ENCODE measurements at places on chromosomes 16 and 17.

GRCh38 chr16:9840761-9841665 is 341.2 kb downstream of the GRIN2A start:
- H3K27me3 ChIP-seq, result no peaks in the 10 kb centered on the region
- H3K4me1 ChIP-seq, result no peaks in the 10 kb centered on the region
- no peak overlapping the region for H3K4me3 ChIP-seq
- no peak for DNase-seq

DNA sequence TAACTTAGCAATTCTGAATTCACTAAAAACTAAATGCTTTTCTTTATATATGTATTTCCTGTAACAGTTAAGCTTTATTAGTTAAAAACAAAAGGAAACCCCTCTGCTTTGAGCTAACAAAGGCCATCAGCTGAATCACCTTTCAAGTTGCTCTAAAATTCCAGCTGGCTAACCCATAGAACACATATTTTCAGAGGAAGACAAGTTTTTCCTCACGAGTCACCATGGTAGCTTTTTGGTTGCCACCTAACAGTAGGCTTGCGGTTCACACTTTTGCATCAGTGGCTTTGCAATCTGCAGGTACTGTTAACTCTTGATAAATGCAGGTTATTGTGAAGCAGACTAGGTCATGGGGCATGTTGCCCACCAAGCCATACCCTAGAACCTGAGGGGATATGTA is 57.6 kb upstream of the IRX5 start:
- no peaks in the 10 kb centered on the region for H3K4me1 ChIP-seq
- H3K36me3 ChIP-seq, result no peaks in the 10 kb centered on the region
- DNase-seq, result no peak
- H3K27ac ChIP-seq, result no peak overlapping the region
- no peak overlapping the region for H3K4me3 ChIP-seq

DNA sequence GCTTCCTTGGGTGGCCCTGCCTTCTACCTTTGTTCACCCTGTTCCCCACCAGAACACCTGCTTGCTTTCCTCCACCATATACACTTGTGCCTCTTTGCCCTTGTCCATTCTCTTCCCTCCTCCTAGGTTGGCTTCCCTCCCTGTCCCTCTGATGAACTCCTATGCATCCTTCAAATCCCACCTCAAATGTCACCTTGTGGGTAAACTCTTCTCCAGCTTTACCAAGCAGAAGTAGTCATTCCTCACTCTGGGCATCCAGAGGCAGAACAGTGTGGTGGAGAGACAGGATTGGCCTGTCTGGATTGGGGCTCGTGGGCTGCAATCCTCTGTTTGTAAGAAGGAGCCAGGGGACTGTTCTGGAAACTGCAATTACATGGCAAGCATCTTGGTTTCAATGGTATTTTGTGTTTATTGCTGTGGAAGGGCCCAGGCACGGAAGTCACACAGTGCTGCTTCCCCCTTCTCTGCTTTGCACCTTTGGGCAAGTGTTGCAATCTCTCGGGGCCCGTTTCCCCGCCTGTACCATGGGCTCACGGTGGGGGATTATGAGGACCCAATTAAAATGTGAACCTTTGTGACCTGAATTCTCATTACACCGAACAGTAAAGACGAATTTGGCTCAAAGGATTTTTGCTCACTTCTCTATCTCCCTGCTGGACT is 21.9 kb upstream of the NXPH3 start:
- H3K27ac ChIP-seq, result no peak overlapping the region
- H3K4me1 ChIP-seq, result peaks cover 6% of the 10 kb centered on the region
- H3K36me3 ChIP-seq, result no peaks in the 10 kb centered on the region
- DNase-seq, result no peak
- no peaks in the 10 kb centered on the region for H3K27me3 ChIP-seq

GRCh38 chr17:57902800-57903759 is 52.1 kb downstream of the CUEDC1 start:
- no peak overlapping the region for H3K4me3 ChIP-seq
- no peaks in the 10 kb centered on the region for H3K36me3 ChIP-seq
- H3K27ac ChIP-seq, result peak overlapping the region; percentile 95
- H3K27me3 ChIP-seq, result no peaks in the 10 kb centered on the region

- no peaks in the 10 kb centered on the region for H3K36me3 ChIP-seq
- H3K27me3 ChIP-seq, result no peaks in the 10 kb centered on the region
- no peak for DNase-seq
- H3K4me3 ChIP-seq, result no peak overlapping the region
- no peaks in the 10 kb centered on the region for H3K4me1 ChIP-seq
Measured at GRCh38 chr16:88195269-88195705, 187.5 kb upstream of the ZNF469 start.

DNA sequence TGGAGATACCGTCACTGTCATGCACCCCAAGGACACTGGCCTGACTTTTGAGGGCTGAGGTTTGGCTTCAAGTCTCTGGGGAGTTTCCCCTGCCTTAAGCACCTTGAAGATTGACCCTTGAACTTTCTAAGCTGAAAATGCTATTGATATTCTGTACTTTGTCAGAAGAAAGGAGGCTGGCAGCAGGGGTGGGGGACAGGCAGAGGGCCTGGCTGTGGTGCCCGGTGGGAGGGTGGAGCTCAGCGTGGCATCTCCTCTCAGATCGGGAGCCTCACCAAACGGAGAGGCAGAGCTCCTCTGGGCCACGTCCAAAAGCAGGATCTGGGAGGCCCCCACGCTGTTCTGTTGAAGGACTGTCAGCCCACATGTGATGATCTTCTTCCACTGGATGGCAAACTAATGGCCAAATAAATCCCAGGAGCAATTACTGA is 305.2 kb upstream of the IRX3 start:
- H3K36me3 ChIP-seq, result no peaks in the 10 kb centered on the region
- no peak overlapping the region for H3K4me3 ChIP-seq
- no peak for DNase-seq
- H3K4me1 ChIP-seq, result no peaks in the 10 kb centered on the region
- no peaks in the 10 kb centered on the region for H3K27me3 ChIP-seq

DNA sequence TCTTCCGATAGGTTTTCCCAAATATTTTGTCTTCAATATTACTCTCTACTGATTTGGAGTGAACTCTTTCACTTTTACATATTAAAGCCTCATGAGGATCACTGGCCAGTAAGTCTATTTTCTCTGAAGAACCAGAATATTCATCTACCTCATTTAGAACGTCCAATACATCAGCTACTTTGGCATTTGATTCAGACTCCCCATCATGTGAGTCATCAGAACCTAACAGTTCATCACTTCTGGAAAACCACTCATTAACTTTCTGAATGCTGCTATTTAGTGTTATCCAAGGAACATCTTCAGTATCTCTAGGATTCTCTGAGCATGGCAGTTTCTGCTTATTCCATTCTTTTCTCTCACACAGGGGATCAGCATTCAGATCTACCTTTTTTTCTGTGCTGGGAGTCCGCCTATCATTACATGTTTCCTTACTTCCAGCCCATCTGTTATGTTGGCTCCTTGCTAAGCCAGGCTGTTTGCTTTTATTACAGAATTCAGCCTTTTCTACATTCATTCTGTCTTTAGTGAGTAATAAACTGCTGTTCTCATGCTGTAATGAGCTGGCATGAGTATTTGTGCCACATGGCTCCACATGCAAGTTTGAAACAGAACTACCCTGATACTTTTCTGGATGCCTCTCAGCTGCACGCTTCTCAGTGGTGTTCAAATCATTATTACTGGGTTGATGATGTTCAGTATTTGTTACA is 30.9 kb downstream of the BRCA1 start:
- H3K27ac ChIP-seq, result no peak overlapping the region
- no peak overlapping the region for H3K4me3 ChIP-seq
- DNase-seq, result no peak
- H3K36me3 ChIP-seq, result no peaks in the 10 kb centered on the region

- H3K4me1 ChIP-seq, result peaks cover 40% of the 10 kb centered on the region
- no peak for DNase-seq
- H3K4me3 ChIP-seq, result no peak overlapping the region
- H3K27ac ChIP-seq, result no peak overlapping the region
Measured at GRCh38 chr16:2086812-2087747, 39.3 kb downstream of the TSC2 start.

DNA sequence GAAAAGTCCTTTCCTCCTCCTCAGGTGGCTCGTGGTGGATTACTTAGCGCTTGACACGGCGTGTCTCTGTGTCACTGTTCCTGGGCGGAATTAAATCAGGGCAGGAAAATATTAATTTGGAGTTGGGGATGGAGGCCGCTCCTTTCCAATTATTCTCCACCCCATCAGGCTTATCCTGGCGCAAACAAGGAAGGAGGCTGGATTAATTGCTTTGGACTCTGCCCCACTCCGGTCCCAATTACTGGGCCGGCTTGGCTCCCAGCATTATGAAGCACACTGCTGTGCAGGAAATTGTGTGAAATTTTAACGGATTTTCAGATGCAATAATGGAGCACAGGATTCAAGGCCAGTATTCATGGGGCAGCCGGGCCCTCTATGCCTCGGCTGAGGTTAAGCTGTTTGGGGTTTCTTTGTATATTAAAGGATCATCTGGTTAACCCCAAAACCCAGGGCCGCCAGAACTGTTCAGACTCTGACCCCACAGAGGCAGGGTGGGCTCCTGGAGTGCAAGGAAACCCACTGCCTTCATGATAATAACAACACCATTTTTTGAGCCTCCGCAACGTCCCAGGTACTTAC is 87.8 kb downstream of the MRM1 start:
- H3K4me3 ChIP-seq, result no peak overlapping the region
- no peaks in the 10 kb centered on the region for H3K27me3 ChIP-seq
- H3K27ac ChIP-seq, result no peak overlapping the region
- no peaks in the 10 kb centered on the region for H3K36me3 ChIP-seq

GRCh38 chr17:81037026-81037797 is 2.3 kb downstream of the BAIAP2 start:
- H3K27ac ChIP-seq, result peak overlapping the region; percentile 71
- no peak overlapping the region for H3K4me3 ChIP-seq
- H3K27me3 ChIP-seq, result no peaks in the 10 kb centered on the region

Data from body of pancreas (tissue), 4 donors.